ENCODE measurements at places on chromosomes 13 and 19. TPM values are rescaled to one million over a fixed set of nuclear protein-coding genes. Genes with fewer than 3 reads are reported as not detected.
A peak's percentile ranks its signal among the peaks of the same experiment; 100 is the strongest.

GRCh38 chr13:96900986-96901385, 93.3 kb downstream of the OXGR1 start:
- H3K4me3 ChIP-seq, result no peak overlapping the region

- no peak overlapping the region for H3K4me3 ChIP-seq
- H3K36me3 ChIP-seq, result no peaks in the 10 kb centered on the region
- no peaks in the 10 kb centered on the region for H3K4me1 ChIP-seq
- no peak for DNase-seq
Measured at GRCh38 chr13:35593651-35594050, 117.2 kb upstream of the MAB21L1 start.

DNA sequence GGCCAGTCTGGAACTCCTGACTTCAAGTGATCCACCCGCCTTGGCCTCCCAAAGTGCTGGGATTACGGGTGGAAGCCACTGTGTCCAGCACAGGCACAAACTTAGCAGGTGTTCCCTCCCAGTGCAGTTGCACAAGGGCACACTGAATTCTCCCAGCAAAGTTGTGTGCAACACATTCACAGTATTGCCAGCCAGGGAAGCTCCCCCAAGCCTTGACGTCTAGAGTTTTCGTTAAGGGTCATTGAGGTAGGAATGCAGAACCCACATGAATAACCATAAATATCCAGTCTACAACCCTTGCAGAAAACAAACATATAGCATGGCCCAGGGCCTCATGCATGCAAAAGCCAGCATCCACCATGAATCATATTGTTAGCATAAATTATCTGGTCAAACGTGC, 3.3 kb upstream of the AURKC start:
- no peak overlapping the region for H3K27ac ChIP-seq
- no peak overlapping the region for H3K4me3 ChIP-seq
- no peak for DNase-seq
- H3K36me3 ChIP-seq, result no peaks in the 10 kb centered on the region

DNA sequence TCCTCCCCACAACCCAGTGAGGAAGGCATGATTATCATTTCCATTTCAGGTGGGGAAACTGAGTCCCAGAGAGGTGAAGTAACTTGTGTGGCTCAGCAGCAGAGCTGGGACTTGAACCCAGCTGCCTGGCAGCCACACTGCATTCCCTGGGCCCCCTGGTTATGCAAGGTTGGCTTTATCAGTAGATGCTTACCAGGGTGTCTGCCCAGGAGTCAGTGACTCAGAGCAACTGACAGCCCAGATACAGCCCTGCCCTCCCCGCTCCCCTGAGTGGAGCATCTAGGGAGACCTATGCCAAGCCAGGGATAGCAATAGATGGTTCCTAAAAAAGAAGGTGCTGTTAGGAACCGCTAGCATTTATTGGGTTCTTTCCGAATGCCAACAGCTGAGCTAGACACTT, 5.9 kb downstream of the IGLON5 start:
- no peaks in the 10 kb centered on the region for H3K36me3 ChIP-seq
- H3K4me3 ChIP-seq, result no peak overlapping the region
- no peaks in the 10 kb centered on the region for H3K4me1 ChIP-seq
- DNase-seq, result no peak
- H3K27ac ChIP-seq, result no peak overlapping the region
- H3K27me3 ChIP-seq, result peaks cover 7% of the 10 kb centered on the region

DNA sequence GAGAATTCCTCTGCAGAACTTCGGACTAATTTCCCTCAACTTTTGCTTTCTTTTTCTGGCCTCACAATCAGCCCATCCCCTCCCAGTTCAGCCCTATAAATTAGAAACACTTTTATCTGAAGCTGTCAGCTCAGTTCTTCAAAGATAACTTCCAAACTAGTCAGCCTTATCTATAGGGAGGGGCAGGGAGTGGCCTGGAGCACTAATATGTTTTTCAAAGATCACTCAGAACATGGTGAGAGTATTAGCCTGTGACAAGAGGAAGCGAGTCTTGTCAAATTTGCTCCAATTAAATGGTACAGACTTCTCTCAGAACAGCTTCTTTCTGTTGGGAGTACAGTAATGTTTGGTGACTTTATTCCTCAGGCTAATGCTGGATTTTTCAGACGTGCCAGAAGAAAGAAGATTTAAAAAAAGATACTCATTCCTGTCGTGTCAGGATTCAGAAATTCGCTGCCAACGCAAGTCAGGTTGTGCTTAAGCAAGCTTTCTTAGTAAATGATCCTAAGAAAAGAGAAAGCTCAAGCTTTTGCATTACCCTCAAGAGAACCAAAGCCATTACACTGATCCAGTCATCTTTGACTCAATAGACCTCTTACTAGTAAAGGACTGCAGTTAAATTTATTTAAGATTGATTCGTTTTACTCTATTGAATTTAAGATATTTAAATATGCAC, 1033.6 kb downstream of the SLITRK5 start:
- H3K27ac ChIP-seq, result no peak overlapping the region
- H3K27me3 ChIP-seq, result no peaks in the 10 kb centered on the region
- H3K4me3 ChIP-seq, result peak overlapping the region; percentile 6
- H3K36me3 ChIP-seq, result no peaks in the 10 kb centered on the region
- DNase-seq, result no peak

DNA sequence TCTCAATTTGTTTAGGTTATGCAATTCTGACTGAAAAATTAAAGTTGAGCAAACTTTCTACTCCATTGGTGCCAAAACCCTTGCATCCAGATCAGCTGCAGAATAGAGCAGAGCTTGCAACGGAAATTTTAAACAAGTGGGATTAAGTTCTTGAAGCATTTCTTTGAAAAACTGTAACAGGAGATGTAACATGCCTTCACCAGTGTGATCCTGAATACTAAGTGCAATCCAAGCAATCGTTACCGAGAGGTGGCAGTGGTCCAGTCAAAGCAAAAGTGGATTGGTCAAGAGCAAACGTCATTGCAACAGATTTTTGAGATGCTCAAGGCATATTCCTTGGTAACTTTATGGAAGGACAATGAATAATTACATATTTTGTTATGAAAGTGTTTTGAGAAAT, 841.1 kb upstream of the SLITRK5 start:
- H3K4me3 ChIP-seq, result no peak overlapping the region
- no peak overlapping the region for H3K27ac ChIP-seq
- H3K36me3 ChIP-seq, result no peaks in the 10 kb centered on the region
- DNase-seq, result no peak

DNA sequence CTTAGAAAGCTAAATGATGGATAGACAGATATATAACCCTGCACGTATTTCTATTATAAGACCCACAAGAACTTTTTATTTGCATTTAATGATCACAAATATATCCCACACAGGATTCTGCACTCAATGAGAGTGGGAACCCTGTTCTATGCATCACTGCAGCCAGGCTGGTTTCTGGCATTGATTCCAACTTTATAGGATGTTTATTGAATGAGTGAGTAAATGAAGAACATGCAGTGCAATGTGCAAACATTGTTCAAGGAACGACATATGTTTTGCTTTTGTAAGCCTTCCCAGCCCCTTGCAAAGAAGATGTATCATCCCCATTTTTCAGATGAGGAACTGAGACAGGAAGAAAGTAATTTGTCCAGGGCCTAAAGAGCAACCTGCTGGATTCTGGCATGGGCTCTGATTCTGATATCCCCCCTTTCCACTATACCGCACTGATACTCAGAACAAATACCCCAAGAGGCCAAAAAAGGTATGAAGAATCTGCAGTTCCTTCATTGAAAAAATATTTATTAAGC, 246.3 kb downstream of the LACC1 start:
- H3K27me3 ChIP-seq, result no peaks in the 10 kb centered on the region
- no peak overlapping the region for H3K27ac ChIP-seq
- H3K4me3 ChIP-seq, result no peak overlapping the region
- no peaks in the 10 kb centered on the region for H3K36me3 ChIP-seq

DNA sequence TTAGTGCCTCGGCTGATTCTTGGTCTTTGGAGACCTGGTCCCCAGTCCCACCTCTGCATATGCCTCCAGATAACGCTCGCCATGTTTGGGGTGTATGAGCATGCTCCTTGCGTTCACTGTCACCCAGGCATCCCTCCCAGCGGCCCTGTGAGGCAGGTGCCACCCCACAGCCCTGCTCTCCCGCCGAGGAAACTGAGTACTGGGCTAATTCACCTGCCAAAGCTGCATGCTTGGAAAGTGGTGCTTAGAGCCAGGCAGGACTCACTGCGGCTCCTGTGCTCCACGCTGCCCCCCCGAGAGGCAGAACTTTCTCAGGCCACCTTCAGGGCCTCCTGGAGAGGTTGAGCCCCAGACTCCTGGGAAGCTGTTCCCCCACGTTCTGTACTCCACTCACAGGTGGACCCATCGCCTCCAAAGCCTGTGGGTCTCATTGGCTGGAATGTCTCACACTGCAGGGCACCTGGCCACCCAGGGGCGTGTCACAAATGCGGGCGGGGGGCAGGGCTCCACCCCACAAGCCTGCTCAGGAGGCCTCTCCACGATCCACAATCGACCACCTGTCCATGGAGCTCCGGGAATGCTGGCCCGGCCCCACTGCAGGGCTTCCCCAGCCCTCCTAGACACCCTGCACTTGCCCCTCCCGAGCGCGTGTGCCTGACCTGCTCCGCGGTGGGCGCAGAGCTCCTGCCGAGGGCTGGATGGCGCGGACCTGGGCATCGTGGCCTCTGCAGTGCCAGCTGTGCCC, 64.6 kb downstream of the ATP11A start:
- H3K4me1 ChIP-seq, result no peaks in the 10 kb centered on the region
- DNase-seq, result no peak
- H3K36me3 ChIP-seq, result no peaks in the 10 kb centered on the region
- H3K27ac ChIP-seq, result no peak overlapping the region
- no peak overlapping the region for H3K4me3 ChIP-seq

DNA sequence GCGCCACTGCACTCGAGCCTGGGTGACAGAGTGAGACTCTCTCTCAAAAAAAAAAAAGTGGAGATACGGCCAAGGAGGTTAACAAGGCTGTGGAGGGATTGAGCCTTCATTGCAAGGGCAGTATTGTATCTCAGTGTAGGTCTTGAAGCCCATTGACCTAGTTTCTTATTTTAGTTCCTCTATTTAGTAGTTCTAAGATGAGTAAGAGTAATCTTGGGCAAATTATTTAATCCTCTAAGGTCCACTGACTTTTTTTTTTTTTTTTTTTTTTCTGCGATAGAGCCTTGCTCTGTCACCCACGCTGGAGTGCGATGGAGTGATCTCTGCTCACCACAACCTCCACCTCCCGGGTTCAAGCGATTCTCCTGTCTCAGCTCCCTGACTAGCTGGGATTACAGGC, 14.3 kb upstream of the ILF3 start:
- H3K27me3 ChIP-seq, result no peaks in the 10 kb centered on the region
- no peak for DNase-seq
- H3K36me3 ChIP-seq, result peaks cover 41% of the 10 kb centered on the region

DNA sequence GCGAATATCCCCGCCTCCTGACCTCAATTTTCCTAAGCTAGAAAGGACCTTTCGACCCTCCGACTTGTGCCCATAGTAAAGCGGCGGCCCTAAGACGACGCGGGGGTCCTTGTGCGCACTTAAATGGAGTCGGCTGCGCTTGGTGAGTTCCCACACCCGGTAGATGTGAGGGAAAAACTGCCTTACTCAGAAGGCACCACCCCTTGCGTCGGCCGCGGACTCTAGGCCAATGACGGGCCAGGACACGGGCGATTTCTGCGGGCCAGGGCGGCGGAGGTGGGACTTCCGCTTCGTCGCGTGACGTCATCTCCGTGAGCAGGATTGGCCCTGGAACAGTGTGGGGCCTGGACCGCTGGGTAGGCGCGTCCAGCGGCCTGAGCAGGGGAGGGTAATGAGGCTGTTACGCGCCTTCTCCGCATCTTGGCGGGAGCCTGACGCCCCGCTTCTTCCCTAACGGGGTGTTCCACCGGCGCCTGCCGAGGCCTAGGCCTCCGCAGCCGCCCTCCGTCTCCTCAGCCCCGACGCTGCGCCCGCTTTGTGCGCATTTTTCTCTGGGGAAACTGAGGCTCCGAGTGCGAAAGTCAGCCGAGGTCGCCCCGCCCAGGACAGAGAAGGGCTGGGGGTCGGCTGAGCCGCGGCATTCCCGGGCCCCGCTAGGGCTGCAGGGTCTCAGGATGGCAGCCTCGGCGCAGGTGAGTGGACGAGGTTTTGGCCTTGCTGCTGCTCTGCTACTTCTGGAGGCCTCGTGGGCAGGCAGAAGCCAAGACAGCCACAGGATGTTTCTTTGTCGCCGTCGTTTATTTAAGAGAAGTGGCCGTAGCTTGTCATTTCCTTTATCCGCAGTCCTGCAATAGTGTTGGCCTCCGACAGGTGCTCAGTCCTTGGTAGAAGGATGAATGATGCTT, at the start of gene ZNF543:
Gene ZNF543 (plus strand): TSS at position 293 of the 905 bp plus-strand sequence. CDS start 382 bp downstream, at position 675.
- no peak for DNase-seq
- no peaks in the 10 kb centered on the region for H3K27me3 ChIP-seq

DNA sequence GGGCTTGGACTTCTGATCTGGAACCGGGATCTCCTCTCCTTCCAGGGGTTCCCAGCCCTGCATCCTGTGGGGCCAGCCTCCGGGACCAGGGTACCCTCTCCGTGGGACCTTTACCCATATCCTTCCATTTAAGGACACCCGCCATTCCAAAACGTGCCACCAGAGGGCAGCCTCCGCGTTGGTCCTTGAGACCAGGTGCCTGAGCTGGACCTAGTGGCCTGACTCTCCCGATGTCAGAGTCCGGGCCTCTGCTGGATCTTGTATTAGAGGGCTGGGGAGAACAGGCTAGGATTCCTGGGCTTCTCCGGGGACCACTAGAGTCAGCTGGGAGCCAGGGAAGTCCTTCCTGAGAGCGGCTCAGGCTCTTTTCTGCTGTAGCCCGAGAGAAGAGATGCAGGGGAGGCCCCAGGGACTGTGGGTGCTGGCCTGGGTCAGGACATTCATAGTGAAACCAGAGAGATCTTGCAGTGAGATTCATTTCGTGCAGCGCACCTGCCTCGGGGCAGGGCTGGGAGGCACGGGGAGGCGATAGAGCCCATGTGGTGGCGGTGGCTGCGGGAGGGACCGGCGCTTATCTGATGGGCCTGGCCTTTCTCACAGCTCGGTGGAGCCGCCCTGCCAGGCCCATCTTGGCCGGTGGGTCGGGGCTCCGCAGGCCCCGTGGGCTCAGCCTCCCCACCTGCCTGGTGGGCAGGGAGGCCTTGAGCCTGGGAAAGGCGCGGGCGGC, 9.8 kb upstream of the SLC7A10 start:
- no peaks in the 10 kb centered on the region for H3K4me1 ChIP-seq
- H3K36me3 ChIP-seq, result no peaks in the 10 kb centered on the region
- DNase-seq, result peak; percentile 11
- H3K27ac ChIP-seq, result no peak overlapping the region
- H3K4me3 ChIP-seq, result no peak overlapping the region

Gene ETV2
- 0.99 TPM for polyA plus RNA-seq

All from keratinocyte (primary cell).